ENCODE measurements at places on chromosomes 1 and 21.

DNA sequence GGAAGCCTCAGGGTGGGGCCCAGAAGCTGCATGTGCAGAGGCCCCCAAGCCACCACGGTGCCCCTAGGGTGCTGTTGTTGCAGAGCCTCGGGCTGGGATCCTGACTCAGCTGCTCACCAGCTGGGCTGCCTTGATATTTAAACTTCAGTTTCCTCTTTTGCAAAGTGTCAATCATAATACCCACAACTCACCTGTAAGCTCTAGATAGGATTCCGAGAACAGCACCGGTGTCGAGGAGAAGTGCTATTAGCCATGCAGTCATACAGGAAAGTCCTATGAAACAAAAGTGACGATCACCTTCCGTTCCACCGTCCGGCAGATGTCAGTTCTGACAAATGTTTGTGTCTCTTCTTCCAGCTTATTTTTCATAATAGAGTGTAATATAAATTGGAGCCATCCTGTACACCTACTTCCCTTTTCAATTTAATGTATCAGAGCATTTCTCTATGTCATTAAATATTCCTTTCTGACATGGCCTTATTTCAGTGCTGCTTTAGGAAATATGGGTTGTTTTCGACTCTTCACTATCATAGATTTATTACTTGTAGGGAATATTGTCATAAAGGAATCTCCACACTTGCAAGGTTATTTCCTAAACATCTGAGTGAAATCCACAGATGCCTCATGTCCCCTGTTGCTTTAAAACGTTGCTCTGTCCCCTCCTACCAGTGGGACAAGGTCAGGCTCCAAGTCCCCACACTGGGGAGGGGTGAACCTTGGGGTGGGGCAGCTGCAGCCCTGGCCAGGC lies 100.8 kb downstream of the SIK1 start:
- DNase-seq = no peak

DNA sequence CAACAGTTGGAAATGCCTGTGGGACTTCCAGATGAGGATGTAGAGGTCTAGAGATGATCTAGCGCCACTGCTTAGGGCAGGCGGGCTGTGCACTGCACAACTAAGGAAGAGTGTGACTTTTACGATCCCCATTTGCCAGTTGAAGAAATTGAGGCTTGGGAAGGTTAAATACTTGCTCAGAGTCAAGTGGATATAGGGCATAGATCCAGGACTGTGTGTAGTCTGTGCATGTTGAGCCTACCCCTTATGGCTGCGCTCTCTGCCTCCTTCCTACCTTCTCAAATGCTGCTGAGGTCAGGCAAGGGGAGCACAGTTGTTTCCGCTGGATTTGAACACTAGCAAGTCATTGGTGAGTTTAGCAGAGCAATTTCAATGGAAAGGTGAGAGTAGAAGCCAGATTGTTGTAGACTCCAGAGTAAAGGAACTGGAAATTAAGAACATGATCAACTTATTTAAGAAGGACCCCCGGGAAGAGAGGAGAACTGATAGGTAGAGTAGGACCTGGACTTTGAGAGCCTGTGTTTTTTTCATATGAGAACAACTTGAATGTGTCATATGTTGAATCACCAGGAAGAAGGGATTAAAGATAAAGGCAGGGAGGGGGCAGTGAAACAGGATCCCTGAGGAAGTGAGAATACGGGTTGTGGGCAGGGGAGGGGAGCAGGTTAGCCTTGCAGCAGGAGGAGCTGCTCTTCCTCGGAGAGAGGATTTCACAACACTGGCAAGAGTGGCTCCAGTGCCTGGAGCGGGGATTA lies 2.7 kb downstream of the CAPN2 start:
- no peak for DNase-seq

DNA sequence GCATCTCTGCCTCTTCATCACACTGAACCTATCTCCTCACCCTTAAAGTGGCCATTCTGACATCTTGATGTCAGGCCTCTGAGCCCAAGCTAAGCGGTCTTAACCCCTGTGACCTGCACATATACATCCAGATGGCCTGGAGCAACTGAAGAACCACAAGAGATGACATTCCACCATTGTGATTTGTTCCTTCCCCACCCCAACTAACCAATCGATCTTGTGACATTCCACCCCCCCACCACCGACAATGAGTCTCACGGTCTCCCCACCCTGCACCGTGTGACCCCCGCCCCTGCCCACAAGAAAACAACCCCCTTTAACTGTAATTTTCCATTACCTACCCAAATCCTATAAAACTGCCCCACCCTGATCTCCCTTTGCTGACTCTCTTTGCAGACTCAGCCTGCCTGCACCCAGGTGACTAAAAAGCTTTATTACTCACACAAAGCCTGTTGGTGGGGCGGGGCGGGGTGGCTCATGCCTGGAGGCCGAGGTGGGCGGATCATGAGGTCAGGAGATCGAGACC lies 21.0 kb upstream of the PINK1 start:
- DNase-seq = no peak

- no peak for DNase-seq
Measured at GRCh38 chr1:31785947-31786290, 21.8 kb upstream of the ADGRB2 start.

All from NCI-H187 treated with DMSO at 0.1 percent for 48 hours (cell line).